Fibroblast of skin of back (primary cell): ENCODE measurements at places on chromosomes 5 and 9.
A peak's percentile ranks its signal among the peaks of the same experiment; 100 is the strongest.

DNA sequence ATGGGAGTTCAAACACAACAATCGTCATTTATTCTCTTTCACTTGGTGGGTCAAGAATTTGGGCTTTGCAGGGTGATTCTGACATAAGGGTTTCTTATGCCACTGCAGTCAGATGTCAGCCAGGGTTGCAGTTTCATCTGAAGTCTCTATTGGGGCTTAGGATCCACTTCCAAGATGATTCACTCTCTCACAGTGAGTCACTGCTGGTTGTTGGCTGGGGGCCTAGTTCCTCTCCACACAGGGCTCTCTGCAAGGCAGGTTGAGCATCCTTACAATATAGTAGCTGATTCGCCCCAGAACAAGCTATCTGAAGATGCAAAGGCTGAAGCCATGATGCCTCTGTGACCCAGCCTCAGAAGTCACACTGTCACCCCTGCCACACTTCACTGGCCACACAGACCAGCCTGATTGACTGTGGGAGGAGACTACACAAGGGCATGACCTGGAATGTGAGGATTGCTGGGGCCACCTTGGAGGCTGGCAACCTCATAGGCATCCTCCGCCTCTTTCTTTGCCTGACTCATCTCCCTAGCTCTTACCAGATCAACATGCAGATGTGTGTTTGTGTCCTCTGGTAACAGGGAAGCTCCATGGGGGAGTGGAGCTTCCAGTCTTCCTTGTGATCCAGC, 4.5 kb upstream of the CARD19 start:
- DNase-seq, result peak; percentile 69

DNA sequence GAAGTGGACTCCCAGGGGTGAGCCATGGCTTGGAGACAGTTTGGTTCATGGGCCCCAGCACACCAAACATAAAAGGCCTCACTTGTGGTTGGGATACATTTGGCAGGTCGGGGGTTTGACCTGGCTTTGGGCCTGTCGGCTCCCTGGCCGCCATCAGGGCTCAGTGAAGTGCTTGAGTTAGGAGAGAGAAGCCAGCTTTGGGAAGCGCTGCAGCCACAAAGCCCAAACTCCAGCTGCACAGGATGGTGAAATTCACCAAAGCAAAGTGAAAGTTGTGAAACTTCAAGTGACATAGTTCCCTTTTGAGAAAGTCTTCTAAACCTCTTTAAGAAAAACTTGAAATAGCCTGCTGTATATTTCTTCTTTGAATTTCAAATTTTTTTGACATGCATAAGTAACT, 27.5 kb downstream of the SLC46A2 start:
- DNase-seq, result no peak

GRCh38 chr9:133703591-133704399, 34.4 kb downstream of the SARDH start:
- DNase-seq, result no peak

DNA sequence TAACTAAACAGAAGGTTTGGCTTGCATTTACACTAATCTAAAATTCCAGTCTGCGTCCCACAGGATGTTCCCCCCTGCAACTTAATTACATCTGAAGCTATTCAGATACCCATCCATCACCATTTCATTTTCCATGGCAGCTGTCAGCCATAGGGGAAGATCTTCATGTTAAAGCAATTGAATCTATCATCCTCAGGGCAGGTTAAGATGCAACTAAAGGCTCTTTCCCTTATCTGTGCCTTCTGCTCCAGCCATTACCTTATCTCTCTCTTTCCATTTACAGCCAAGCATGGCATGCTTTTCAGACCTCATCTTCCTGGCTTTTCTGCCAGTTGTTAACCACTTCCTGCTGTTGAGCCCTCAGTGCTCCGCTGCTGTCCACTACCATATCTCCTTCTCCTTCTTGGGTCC, 15.8 kb upstream of the HACD4 start:
- DNase-seq, result no peak

DNA sequence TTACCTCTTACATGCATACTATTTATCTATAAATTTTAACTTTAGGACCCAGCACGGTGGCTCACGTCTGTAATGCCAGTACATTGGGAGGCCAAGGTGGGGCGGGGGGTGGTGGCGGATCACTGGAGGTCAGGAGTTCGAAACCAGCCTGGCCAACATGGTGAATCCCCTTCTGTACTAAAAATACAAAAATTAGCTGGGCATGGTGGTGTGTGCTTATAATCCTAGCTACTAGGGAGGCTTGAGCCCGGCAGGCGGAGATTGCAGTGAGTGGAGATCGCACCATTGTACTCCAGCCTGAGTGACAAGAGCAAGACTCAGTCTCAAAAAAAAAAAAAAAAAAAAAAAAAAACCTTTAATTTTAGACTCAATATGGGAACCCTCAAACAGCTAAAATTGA, 1582.6 kb upstream of the NUDT12 start:
- no peak for DNase-seq

GRCh38 chr5:131363811-131364506, 100.1 kb downstream of the CDC42SE2 start:
- no peak for DNase-seq

DNA sequence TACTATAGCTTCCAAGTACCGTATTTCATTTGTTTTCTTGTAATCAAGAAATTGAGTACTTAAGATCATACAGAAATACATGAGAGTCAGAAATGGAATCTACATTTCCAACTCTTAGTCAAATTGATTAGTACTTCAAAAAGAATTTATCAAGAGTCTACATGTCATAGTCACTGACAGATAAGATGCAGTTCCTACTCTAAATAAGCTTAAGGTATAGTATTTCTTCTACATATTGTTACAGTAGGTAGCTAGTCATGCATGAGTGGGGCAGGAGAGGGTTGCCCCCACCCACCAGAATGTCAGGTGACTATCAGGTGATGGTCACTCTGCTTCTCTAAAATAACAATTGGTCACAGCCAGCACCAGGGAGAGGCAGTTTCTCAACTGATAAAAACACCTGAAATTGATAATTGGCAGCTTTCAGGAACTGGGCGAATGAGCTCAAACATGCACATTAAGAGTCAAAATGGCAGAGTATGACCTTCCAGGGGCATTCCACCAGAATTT, 2.9 kb downstream of the BAAT start:
- no peak for DNase-seq

DNA sequence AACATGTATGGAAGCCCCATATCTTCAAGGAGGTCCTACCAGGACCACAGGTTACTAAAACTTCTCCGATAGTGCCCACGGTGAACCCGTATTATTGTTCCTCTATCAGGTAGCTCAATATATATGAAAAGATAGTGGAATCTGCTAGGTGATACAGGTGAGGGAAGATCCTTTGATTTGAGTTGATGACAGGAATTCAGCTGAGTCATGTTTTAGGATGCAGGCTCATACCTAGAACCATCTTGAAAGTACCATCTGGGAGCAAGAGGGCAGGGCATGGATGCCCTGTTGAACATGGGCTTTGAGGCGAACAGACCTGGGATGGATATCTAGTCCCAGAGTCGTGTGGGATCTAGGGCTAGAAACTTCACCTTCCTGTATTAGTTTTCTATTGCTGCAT, 31.8 kb downstream of the UBLCP1 start:
- no peak for DNase-seq

- DNase-seq, result peak; percentile 23
Observed at GRCh38 chr5:118354797-118355196, 633.5 kb downstream of the DTWD2 start.

DNA sequence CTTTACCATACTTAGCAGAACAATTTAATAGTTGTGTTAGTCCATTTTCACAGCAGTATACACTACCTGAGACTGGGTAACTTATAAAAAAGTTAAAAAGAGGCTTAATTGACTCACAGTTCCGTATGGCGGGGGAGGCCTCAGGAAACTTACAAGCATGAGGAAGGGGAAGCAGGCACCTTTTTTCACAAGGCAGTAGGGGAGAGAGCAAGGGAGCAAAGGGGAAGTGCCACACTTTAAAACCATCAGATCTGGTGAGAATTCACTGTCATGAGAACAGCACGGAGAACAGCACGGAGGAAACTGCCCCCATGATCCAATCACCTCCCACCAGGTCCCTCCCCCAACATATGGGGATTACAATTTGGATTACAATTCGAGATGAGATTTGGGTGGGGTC, 269.9 kb downstream of the MTRR start:
- DNase-seq, result no peak

DNA sequence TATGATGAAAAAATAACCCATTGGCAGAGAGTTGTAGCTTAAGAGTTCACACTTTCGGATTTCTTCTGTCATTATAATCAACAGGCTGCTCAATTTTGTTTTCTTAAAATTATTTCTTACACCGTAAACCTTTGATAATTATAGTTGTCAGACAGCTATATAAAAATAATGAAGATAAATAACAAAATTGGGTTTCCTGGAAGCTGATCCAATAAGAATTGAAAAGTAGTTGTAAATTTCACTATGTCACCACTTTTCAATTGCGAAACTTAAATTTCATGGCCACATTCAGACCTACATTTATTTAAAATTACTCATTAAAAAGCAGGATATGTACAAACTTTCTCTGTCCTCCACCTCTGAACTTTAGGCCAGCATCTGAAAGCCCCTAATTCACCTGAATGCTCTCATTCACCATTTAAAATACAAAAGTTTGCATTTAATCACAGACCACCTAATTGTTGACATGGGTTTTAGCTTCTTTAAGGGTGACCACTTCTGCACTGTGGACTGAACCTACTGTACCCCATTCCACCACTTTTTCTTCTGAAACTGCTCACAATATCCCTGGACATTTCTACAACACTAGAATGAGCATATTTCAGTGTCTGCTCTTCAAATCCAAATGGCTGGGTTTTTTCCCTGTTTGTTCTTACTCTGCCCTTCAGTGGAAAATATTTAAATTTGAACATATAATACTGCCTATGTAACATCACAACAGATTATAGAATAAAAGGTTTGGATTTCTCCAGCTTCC, 680 bp downstream of the SELENOP start:
- DNase-seq, result no peak

GRCh38 chr5:126595486-126596083, 566 bp upstream of the ALDH7A1 start:
- DNase-seq, result no peak

- DNase-seq, result no peak
Observed at GRCh38 chr5:89580976-89581375, 698.0 kb upstream of the MEF2C start.

DNA sequence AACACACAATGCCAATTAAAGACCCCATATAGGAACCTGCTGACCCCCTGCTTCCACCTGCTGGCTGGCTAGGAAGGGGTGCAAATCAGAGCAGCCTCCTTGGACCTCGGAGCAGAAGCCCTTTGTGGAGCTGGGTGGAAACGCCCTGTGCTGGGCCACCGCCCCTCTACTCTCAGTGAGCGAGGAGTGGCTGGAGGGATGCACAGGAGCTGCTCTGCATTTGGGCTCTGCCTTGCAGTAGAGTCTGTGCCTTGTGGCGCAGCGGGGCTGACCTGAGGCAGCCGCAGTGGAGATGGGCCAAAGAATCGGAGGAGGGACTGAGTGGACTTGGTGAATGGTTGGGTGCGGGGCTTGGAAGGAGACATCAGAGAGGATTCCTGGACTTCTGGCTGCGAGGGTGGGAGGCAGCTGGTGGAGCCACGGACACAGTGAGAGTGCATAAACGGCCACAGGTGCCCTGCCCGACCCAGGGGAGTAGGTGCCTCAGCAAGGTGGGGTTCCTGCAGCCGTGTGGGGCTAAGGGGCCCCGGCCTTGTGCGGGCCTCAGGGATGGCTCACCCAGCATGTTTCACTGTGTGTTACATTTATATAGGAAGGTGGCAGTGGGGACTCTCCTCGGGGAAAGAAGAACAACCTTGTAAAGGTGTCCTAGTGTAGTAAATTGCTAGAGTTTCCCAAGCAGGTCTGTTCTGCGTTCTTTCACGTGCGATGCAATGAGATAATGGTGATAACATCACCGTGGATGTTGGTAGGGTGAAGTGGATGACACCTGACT, 14.1 kb upstream of the IRX4 start:
- no peak for DNase-seq

GRCh38 chr5:74187757-74188156, 452.8 kb downstream of the ENC1 start:
- no peak for DNase-seq

DNA sequence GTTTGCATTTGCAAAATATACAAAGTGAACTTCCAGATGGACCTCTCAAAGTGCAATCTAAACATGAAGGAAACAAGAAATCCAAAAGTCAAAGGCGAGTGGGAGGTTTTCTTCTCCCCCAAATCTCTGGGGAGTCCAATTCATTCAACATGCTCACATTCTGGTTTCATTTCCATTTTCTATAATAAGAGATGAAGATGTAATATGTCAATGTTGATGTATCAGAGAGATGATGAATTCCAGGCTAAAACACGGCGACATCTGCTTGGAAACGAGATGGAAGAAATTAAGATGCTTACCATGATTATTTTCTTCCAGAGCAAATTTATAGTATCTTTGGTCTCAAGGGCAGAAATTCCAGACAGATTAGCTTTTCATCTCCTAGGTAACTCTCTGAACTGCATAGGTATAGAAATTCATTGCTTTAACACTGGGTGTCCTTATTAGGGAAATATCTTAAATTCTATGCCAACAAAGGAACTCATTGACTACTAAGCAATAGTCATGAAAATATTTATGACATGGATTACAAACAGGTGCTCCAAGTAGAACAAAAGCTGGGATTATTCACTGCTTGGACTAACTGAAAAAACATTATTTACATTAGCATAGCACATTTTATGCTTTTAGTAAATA, 287.9 kb downstream of the SEC61B start:
- DNase-seq, result no peak

- DNase-seq, result peak; percentile 96
Observed at GRCh38 chr5:123209502-123210027, 120.5 kb downstream of the PRDM6 start.

- DNase-seq, result peak; percentile 95
Observed at GRCh38 chr5:124649491-124650146, 96.8 kb downstream of the ZNF608 start.

DNA sequence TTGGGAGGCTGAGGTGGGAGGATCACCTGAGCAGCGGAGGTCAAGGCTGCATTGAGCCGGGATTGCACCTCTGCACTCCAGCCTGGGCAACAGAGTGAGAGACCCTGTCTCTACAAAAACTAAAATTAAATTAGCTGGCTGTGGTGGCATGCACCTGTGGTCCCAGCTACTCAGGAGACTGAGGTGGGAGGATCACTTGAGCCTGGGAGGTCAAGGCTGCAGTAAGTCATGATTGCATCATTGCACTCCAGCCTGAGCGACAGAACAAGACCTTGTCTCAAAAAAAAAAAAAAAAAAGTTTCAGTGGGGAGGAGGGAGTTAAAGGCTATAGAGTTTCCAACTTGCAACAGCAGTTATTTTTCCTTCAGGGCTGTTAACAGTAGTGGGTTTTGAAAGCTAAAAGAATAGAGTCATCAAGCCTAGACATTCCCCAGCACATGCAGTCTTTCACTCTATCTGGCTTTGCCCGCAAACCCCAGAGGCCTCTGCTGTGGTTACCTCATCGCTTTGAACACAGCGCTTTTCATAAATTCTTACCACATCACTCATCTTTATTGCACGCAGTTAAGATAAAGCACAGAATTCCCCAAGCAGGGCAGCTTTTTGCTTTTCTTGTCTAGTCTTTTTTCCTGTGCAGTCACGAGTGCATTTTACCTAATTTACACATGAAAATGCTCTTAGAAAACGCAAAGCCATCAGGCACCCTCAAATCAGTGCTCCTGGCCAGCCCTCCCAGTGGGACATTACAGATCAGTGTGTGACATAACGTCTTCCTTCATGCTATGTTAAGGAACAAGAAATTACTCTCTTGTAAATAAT, 8.7 kb upstream of the SLC2A8 start:
- peak; percentile 98 for DNase-seq

- peak; percentile 62 for DNase-seq
Observed at GRCh38 chr5:141517880-141518617, 29.2 kb downstream of the PCDHGC5 start.
